Caco-2 (cell line): ENCODE measurements at places on chromosomes 12 and 14.

DNA sequence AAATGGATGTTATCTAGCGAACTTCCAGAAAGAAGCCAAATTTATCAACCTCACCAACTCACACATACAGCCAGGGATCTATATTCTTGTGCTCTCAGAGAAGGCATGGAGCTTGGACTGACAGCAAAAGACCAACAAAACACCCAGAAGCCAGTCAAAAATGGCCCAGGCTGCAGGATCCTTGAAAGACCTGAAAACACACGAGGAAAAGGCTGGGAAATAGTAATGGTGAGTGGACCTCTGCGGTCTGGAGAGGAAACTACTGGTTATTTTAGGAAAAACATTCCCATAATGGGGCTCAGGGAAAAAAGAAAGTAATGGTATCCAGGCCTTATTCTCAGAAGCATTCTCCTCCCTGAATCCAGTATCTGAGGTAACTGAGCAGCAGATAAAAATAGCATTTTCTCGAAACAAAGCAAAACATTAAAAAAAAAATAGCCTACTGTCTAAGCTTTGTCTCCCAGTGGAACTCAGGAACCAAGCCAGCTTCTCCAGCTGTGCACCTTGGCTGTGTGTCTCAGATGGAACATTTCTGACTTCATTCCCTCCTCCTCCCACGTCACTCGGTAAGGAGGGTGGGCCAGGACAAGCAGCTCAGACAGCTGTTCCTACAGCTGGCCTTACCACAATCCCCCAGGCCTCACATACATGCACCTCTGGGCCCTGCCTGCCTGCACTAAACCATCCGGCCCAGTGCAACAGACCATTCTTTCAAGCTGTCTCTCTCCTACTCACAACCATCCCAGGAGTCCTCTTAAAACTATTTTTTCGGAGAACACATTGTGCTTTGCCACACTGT is 249.9 kb downstream of the DAD1 start:
- DNase-seq: no peak

- DNase-seq: no peak
Observed at GRCh38 chr14:36570065-36570464, 12.3 kb downstream of the NKX2-8 start.

GRCh38 chr12:47980779-47981495 is 17.5 kb downstream of the TMEM106C start:
- no peak for DNase-seq

DNA sequence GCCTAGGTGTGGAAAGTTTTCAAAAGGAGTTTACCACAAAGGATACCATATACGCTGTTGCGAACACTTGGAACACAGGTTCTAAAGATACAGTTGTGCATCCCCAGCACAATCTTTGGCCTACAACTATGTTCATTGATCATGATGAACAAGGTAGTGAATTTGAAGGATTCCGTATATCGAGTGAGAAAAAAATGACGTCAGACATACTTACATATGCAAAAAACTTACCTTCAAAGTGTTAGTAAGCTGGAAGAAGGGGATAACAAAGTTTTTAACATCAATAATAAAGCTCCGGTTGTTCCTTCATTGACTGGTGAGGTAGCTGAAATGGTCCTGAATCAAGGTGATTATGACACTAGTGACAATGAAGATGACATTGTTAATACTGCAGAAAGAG is 133.9 kb upstream of the PDE3A start:
- no peak for DNase-seq

- no peak for DNase-seq
Observed at GRCh38 chr14:91801358-91801757, 66.0 kb downstream of the TC2N start.

- DNase-seq: no peak
Observed at GRCh38 chr12:52876372-52876771, 27.6 kb upstream of the KRT78 start.

- no peak for DNase-seq
Observed at GRCh38 chr12:40315375-40315774, 90.6 kb downstream of the LRRK2 start.

DNA sequence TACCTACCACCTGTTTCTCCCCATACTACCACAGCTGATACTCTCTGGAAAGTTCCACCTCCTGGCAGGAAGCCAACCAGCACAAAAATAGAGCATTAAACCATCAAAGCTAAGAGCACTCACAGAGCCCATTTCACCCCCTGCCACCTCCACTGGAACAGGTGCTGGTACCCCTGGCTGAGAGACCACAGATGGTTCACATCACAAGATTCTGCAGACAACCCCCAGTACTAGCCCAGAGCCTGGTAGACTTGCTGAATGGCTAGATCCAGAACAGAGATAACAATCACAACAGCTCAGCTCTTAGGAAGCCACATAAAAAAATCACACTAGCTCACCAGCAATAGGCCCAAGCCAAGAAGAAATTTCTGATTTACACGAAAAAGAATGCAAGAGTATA is 855.2 kb downstream of the FSCB start:
- no peak for DNase-seq

- DNase-seq: no peak
Observed at GRCh38 chr12:77214136-77214535, 148.8 kb upstream of the E2F7 start.
